ENCODE measurements at places on chromosomes 3 and 15.

DNA sequence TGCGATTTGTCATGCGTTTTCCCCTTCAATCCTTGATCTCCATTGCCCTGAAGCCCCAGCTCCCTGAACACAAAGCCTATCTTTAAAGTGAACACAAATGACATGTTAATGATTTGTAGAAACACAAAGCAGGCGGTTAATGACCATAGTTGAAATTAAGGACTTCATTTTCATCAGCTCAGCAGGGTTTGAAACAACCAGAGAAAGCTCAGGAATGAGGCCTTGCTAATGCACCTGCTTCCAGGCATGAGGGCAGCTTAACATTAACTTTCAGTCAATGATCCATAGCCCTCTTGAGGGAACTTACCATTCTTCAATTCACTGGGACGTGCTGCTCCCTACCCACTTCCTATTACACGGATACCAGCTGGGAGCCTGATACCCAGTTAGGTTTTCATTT lies 427.2 kb upstream of the CBLB start:
- DNase-seq, result no peak

DNA sequence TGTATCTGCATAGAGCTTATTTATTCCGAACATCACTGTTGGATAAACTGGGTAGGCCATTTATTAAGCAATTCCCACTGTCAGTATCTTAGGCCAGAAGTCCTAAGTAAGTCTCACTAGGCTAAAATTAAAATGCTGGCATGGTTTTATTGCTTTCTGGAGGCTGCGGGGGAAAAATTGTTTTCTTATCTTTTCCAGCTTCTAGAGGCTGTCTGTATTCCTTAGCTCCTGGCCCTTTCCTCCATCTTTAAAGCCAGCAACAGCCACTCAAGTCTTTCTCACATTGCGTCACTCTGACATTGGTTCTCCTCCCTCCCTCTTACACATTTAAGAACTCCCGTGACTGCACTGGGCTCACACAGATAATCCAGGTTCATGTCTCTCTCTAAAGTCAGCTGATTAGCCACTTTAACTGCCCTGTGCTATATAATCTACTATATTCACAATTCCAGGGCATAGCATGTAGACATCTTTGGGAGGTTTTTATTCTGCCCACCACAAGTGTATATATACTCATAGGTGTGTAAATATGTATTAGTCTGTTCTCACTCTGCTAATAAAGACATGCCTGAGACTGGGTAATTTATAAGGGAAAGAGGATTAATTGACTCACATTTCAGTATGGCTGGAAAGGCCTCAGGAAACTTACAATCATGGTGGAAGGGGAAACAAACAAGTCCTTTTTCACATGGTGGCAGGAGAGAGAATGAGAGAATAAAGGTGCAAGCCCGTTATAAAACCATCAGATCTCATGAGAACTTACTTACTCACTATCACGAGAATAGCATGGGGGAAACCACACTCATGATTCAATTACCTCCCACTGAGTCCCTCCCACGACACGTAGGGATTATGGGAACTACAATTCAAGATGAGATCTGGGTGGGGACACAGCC lies 113.5 kb upstream of the SLC7A14 start:
- no peak for DNase-seq

DNA sequence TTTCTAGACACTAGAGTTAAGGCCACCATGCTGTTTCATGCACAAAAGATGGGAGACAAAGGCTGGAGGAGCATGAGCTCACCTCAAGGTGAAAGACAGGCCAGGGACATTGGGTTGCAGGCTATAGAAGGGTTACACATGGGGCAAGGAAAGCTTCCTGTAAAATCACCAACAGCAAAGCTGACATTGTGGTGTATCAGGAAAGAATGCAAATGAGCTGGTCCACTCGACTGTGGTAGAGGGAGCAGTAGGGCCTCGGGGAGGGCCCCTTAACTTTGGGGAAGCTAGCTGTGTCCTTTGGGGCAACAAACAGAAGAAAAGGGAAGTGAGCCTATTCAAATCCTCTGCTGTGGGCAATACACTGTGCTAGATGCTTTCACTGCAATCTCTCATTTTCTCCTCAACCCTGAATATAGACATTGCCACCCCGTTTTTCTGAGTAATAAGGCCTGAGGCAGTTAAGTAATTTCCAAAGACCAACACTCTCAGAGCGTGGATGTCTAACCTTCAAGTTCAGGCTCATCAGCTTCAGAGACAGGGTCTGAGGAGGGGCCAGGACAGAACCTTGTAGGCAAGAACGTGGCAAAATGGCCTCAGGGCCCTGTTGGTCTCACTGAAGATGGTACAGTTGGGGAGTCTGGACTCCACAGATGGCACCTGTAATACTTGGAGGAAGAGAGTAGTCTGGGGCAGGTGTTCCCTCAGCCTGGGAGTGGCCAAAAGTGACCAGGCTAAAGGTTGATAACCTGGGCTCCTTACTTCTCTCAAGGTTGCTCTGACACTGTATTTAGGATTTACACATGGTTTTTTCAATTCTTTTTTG lies 24.1 kb downstream of the CX3CR1 start:
- DNase-seq, result peak; percentile 10

- DNase-seq, result no peak
Measured at GRCh38 chr3:129291236-129291886, 12.7 kb downstream of the HMCES start.

GRCh38 chr15:20349774-20350498 lies 191.7 kb downstream of the GOLGA6L6 start:
- no peak for DNase-seq

DNA sequence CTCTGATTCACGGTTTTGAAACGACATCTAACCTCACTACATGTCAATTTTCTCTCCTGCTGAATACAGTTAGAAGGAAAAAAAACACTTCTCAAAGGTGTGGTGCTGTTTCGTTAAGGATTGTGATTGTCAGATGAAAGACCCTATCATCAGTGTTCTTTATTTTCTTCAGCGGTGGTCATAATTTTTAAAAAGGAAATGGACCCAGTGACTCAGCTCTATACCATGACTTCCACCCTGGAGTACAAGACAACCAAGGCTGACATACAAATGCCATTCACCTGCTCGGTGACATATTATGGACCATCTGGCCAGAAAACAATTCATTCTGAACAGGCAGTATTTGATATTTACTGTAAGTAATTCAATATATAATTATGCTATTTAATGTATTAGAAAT lies 167.8 kb downstream of the ALCAM start:
- DNase-seq, result no peak

DNA sequence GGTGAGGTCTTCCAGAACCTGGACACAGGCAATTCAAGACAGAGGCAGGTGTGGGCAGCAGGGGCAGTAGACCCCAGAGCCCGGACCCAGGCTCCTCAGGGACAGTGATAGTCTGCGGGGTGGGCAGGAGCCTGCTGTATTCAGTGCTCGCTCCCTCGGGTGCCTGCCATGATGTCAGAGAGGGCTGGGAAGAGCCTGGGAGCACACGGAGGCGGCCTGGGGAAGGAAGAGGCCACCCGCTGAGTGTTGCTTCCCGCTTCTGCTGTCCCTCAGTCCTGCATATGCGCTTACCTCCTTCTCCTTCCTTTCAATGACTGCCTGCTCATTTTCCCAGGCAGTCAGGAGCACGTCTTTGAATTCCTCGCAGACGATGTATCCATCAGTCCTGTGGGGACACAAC lies 22.8 kb downstream of the TMEM43 start:
- no peak for DNase-seq

- DNase-seq, result no peak
Measured at GRCh38 chr15:79167776-79168175, 77.2 kb upstream of the RASGRF1 start.

GRCh38 chr3:123752228-123752627 lies 131.9 kb downstream of the MYLK start:
- no peak for DNase-seq

DNA sequence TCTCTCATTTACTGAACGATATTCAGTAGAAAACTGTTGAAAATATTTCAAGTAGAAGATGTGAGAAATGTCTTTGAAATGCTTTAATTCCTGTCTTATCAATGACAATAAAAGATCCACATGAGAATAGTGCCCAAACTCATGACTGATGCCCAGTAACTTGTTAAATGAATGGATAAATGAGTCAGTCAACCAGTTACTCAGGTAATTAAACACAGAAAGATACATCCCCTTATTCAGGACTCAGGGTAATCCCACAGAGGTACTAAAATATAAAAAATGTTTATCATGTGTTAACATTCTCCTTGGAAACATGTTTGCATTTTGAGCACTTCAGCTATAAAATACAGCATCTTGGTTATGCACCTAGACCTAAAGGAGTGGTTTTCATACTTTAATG lies 169.5 kb downstream of the MBNL1 start:
- DNase-seq, result no peak

DNA sequence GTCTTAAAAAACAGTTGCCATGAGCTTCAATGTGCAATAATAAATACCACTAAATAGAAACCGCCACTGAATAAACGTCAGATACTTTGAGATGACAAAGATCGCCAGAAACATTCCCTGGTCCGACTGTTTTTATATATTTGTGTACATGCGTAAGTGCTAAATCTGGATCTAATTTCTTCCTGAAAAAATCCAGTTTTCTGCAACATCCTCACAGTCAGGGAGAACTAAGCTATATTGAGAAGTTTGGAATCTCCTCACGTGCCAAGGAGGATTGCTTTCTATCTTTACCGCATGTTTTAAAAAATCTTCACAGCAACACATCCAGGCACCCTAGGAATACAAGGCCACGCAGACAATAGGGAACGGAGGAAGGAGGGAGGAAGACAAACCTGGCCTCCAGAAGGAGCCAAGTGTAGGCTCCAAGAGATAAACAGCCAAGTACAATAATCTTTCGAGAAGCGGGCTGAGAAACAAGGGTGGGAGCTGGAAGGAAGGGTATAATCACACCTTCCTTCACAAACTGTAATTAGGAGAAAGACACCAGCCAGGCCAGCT lies 5.7 kb downstream of the VGLL4 start:
- DNase-seq, result no peak

GRCh38 chr15:57720867-57721266 lies 14.4 kb downstream of the POLR2M start:
- no peak for DNase-seq

Measured in NCI-H1694 treated with DMSO at 0.1 percent for 48 hours (cell line).